ENCODE measurements at places on chromosomes 13 and 19.

GRCh38 chr13:45276913-45277312, 64.1 kb downstream of the TPT1 start:
- no peak for DNase-seq

- no peak for DNase-seq
Observed at GRCh38 chr19:54470991-54471782, 1.9 kb downstream of the CDC42EP5 start.

DNA sequence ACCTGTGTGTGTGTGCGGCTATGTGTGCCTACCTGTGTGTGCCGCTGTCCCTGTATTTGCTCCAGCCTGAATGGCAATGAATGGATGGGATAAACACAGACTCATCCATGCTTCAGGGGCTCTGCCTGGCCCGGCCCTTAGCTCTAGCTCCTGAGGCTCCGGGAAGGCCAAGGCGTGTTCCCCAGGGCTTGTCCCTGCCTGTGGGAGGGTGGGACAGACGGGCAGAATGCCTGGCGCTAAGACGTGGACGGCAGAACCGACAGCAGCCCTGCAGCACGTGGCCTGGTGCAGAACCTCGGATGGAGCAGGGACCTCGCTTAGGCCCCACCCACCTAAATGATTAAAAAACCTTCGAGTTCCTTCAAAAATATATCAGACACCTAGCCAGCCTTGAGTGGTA, 57.8 kb upstream of the C13orf46 start:
- no peak for DNase-seq

DNA sequence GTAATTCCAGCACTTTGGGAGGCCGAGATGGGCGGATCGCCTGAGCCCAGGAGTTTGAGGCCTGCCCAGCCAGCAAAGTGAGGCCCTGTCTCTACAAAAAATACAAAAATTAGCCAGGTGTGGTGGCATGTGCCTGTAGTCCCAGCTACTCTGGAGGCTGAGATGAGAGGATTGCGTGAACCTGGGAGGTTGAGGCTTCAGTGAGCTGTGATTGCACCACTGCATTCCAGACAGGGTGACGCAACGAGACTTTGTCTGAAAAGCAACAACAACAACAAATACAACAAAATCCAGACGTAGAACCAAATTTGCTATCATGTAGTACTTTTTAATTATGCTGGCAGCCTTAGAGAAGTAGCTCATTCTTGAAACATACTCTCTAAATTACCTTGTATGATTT, 277.1 kb downstream of the KLF5 start:
- no peak for DNase-seq

GRCh38 chr19:13172346-13173138, 22.3 kb downstream of the IER2 start:
- DNase-seq, result peak; percentile 59

- DNase-seq, result no peak
Observed at GRCh38 chr13:113882716-113883115, 18.8 kb upstream of the GAS6 start.

GRCh38 chr13:30037766-30038165, 187.3 kb upstream of the UBL3 start:
- no peak for DNase-seq

DNA sequence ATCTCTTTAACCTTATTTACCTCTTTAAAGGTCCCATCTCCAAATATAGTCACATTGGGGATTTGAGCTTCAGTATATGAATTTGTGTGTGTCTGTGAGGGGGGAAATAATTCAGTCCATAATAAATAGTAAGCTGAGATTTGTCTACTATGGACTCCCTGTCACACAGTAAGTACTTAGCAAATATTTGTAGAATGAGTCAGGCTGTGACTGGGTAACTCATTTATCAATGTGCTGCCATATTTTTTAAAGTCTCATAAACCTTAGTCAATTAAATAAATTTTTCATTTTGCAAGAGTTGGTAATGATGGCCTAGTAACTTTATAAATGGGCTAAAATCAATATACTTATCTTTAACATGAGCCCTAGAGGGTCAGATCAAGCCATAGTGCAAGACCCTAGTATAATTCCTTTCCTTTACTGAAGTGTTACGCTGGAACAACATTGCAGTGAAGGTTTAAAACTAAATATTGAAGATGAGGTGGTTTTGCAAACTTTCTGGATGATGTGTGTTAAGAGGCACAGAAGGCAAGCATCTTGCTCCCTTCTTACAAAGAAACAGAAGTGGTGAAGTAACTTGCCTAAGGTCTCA, 305.1 kb downstream of the KCNRG start:
- no peak for DNase-seq

DNA sequence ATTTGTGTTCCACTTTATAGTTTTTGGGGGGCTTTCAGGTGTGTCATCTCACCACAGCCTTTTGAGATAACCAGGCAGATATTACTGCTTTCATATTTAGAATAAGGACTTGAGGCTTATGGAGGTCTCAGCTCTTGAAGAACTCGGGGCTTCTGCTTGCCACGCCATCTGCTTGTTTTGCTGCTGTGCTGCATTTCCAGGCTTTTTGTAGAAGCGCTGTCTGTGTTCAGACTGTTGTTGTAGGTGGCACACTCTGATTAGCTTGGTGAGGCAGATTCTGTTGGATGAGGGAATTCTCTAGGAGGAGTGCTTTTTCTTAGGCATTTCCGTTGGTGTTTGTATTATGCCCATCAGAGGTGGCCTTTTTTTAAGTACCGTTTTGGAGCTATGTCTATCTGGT, 57.2 kb downstream of the WASF3 start:
- no peak for DNase-seq

DNA sequence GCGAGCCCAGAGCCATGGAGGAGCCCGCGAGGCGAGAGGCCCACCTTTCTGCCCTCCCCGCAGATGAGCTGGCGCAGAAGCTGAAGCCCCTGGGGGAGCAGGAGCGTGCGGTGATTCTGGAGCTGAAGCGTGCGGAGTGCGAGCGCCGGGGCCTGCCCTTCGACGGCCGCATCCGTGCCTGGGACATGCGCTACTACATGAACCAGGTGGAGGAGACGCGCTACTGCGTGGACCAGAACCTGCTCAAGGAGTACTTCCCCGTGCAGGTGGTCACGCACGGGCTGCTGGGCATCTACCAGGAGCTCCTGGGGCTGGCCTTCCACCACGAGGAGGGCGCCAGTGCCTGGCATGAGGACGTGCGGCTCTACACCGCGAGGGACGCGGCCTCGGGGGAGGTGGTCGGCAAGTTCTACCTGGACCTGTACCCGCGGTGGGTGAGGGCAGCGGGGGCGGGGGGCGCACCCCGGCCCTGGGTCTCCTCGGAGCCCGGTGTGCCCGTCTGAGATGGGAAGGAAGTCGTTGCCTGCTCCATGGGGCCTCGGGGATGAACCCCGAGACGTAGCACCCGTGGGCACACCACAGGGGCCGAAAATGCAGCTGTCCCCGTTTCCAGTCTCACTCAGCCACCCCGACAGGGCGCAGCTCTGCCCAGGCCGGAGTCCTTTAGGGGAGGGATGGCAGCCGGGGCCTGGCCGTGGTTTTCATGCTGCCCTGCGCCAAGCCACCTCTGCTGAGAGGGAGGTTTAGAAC, 12.1 kb upstream of the ZNF554 start:
- no peak for DNase-seq

DNA sequence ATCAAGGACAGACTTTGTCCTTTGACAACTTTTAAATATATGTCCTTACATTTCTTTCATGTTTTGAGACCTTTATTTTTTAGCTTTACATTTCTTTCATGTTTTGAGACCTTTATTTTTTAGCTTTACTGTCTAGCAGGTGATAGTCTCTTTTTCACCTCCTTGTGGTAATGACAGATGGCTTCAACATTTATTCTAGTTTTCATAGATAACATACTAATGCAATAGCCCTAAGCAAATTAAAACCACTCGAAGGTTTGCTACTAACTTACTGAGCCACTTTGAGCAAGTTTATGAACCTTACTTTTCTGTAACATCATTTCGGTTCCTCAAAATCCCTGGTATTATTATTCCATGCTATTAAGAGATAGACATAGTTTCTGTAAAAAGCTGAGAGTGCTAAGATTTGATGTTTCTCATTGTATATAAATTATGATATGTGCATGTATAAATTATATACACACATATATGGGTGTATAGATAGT, 4.5 kb downstream of the DACH1 start:
- no peak for DNase-seq

- DNase-seq, result no peak
Observed at GRCh38 chr13:27770809-27771208, 21.5 kb upstream of the GSX1 start.

- DNase-seq, result no peak
Observed at GRCh38 chr13:40120781-40121180, 465.3 kb downstream of the COG6 start.

- DNase-seq, result no peak
Observed at GRCh38 chr13:84430015-84430414, 547.7 kb upstream of the SLITRK1 start.

GRCh38 chr19:48935864-48936263, 2.4 kb downstream of the DHDH start:
- DNase-seq, result no peak

GRCh38 chr13:47094734-47095434, 198.0 kb upstream of the HTR2A start:
- no peak for DNase-seq

DNA sequence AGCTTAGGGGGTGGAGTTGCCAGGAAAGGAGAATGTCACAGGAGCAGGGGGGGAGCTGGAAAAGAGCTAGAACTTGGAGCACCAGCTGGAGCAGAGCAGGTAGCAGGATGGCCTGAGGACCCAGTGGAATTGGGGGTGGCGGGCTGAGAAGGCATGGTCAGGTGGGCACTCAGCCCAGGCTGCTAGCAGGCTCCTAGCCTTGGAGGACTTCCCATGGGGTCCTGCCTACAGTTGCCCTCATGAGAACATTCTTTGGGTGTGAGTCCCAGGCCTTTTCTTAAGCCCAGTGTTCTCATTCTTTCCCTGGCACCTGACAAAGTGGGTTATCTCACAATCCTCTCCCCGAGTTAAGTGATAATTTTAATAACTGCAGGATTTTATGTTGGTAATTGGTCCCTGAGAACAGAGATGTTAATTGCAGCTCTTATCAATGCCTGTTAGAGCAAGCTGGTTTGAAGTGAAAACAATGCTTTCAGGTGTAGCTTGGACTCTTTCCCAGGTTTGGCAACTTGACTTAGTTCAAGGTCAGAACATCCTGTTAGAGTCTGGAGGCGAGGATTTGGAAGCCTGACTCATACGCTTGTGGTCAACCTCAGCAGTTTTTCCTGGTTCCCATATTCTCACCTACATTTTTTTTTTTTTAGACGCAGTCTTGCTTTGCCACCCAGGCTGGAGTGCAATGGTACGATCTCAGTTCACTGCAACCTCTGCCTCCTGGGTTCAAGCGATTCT, 18.1 kb upstream of the OLFM4 start:
- DNase-seq, result no peak

- no peak for DNase-seq
Observed at GRCh38 chr13:46114613-46115012, 9.8 kb upstream of the CPB2 start.

GRCh38 chr19:2847507-2847906, 6.2 kb downstream of the ZNF555 start:
- DNase-seq, result no peak

- DNase-seq, result no peak
Observed at GRCh38 chr13:46119883-46120614, 15.2 kb upstream of the CPB2 start.

GRCh38 chr19:44846455-44847143, 502 bp downstream of the NECTIN2 start:
- no peak for DNase-seq

DNA sequence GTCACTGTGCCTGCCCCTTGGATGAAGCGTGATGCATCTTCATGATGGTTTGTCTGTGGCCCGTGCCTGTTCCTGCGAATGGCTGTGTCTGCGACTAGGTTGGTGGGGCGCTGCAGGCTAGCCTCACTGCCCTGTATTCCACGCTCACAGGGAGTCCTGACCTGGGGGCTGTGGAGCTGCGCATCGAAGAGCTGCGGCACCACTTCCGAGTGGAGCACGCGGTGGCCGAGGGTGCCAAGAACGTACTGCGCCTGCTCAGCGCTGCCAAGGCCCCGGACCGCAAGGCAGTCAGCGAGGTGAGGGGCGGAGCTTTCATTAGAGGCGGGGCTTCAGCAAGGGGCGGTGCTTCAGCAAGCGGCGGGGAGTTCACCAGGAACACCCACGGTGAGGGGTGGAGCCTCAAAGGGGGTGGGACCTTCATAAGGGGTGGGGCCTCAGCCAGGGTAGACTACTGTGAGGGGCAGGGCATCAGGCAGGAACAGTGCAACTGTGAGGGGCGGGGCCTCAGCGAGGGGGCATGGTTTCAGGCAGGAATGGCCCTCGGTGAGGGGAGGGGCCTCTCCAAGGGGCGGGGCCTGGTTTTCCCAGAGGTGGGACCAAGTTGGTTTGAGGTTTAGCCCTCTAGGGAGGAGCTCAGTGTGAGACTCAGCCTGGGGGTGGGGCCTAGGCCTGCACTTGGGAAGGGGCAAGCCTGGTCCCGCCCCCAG, 17.2 kb downstream of the PKN1 start:
- peak; percentile 44 for DNase-seq

- peak; percentile 32 for DNase-seq
Observed at GRCh38 chr19:1513499-1514294, 878 bp upstream of the ADAMTSL5 start.

DNA sequence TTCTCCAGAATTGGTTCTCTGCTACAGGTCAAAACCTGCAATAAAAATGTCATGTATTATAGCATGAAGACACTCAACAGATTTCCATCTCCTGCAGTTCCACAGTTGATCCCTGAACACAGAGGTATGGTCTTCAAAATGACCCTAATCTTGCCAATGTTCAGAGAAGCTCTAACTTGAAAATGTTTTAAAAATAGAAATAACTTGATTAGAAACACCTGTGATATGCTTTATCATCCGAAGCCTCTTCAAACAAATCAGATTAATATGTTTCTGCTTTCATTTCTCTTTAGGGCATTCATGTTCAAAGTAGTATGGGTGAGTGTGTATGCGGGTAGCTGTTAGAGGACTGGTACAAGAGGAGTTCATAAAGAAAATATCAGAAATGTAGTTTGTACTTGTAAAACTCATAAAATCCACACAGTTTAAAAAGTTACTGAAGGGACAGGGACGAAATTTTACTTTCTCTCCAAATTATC, 60.4 kb downstream of the KCNRG start:
- no peak for DNase-seq

GRCh38 chr13:20701461-20701860, 2.0 kb upstream of the IL17D start:
- DNase-seq, result no peak

- DNase-seq, result no peak
Observed at GRCh38 chr13:44140888-44141724, 232.5 kb upstream of the SERP2 start.

DNA sequence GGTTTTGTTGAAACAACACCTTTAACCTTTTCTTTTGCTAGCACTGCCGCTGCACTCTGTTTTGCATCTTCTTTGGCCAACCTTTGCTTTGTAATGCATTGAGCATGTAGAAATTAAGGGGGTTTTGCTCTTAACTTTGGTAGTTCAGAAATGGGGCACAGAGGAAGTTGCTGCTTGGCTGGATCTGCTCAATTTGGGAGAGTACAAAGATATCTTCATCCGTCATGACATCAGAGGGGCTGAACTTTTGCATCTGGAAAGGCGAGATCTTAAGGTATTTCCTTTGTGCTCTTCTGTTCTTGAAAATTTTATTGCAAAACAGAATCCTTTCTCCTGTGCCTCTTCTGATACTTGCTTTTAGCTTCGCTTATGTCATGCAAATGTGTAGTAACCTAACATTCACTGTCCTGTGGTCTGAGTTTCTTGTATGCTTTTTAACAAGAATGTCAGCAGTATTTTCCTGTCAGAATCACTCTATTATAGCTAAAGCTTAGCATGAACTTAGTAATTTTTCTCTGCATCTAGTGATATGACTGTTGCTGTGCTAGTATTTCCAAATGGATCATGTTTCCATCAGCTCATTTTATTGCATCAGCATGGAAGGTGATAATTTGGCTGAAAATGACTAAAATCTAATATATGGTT, 50.7 kb upstream of the AKAP11 start:
- DNase-seq, result no peak

GRCh38 chr19:31903979-31904378, 441.4 kb upstream of the ZNF507 start:
- DNase-seq, result no peak
